ENCODE measurements at places on chromosomes 3 and 15.

- DNase-seq, result no peak
Measured at GRCh38 chr3:128864351-128864811, 15.0 kb upstream of the ACAD9 start.

DNA sequence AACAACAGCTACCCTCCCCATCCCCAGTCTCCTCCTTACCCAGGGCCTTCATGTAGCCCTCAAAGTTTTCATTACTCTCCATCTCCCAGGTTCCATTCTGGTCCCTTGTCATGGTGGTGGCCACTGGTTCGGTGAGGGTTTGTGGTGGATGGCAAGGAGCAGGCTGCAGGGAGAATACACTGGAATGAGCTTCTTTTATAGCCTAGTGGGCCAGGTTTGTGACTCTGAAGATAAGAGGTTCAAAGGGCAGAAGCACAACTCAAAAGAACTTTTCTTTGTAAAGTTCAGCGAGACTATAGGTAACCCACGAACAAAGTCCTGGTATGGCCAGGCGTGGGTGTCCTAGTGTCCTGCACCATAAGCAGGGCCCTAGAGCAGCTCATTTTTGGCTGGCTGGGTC is at the start of gene RBP2:
TSS of gene RBP2 (minus strand) at position 169 of the 400 bp plus-strand sequence. CDS start at position 112, 57 bp downstream.
- no peak for DNase-seq

GRCh38 chr15:90697175-90697574 is 20.0 kb upstream of the BLM start:
- no peak for DNase-seq

- no peak for DNase-seq
Measured at GRCh38 chr3:142997330-142997729, 4.0 kb upstream of the U2SURP start.

- DNase-seq, result no peak
Measured at GRCh38 chr3:55611121-55611520, 124.0 kb upstream of the WNT5A start.

DNA sequence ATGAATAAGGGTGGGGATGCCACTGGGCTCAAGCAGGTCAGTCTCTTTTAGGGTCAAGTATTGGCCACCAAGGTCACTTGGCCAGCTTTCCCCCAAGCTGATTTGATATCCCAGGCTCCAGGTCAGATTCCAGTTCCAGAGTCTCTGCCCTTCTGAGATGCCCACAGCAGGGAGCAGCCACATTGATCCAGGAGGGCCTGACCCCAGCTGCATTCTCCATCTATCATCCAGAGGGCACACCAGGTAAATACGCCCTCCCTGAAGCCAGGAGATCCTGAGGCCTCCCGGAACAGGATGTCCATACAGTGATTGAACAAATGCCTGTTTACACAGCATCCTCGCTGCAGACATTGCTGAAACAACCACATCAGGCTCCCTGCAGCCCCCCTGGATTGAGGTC is 264.6 kb upstream of the TLE3 start:
- DNase-seq, result no peak

- no peak for DNase-seq
Measured at GRCh38 chr15:43286074-43286473, 19.3 kb upstream of the TGM5 start.

GRCh38 chr3:87053553-87053952 is 62.6 kb upstream of the VGLL3 start:
- no peak for DNase-seq

- DNase-seq, result peak; percentile 62
Measured at GRCh38 chr3:197003461-197004385, 25.9 kb downstream of the MELTF start.

GRCh38 chr3:128945041-128945877 is 48.6 kb downstream of the CFAP92 start:
- DNase-seq, result no peak

- DNase-seq, result no peak
Measured at GRCh38 chr3:167742338-167742737, 6.8 kb downstream of the SERPINI1 start.

DNA sequence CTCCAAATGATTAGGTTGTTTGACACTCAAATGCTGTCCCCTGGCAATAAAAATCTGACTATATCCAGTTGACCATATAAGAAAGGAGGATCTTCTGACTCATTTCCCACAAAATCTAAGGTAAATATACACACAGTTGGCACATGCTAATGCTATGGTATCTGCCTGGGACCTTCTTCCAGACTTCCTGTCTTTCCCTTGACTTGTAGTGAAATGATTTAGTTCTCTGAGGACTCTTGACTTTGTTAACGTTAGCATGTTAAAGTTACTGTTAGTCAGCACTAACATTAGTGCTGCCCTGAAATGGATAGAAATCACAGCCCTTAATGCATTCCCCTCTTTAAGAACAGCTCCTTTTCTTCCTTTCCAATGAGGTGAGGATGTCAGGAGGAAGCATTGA is 124.3 kb upstream of the LSAMP start:
- no peak for DNase-seq
